ENCODE measurements at places on chromosomes 2 and 18.

GRCh38 chr2:24153478-24153877 is 21.4 kb upstream of the FAM228A start:
- no peak for DNase-seq

- no peak for DNase-seq
These were observed at the start of gene TUBA4B for GRCh38 chr2:219252900-219253752. Gene TUBA4B, plus strand, starts transcription at chr2:219253243. Its CDS starts 165 bp downstream, at chr2:219253408.

DNA sequence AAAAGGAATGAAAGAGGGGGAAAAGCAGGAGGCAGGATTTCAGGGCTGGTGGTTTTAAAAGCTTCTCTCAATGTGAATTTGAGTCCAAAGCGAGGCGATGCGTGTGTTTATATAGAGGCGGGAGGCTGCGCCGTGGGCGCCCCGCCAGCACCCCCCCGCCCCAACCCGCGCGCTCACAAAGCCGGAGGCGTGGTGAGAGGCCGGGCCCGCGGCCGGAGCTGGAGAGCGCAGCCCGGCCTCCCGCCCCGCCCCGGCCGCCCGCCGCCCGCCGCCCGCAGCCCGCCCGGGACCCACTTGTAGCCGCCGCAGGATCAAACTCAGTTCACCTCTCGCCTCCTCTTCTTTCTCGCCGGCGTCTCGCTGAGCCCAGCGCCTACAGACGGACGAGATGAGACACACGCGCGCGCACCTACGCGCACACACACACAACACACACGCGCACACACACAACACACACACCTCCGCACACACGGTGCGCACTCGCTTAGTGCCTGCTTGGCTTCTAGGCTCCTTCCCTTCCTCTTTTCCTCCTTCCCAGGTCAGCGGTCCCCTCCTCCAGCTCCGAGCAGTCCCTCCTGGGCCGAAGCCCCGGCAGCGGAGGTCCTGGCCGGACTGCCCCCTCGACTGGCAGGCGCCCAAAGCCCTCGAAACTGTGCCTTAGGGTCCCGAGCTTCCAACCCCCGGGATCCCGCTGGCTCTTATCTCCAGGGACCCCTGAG is 1.3 kb upstream of the CYP26B1 start:
- no peak for DNase-seq

DNA sequence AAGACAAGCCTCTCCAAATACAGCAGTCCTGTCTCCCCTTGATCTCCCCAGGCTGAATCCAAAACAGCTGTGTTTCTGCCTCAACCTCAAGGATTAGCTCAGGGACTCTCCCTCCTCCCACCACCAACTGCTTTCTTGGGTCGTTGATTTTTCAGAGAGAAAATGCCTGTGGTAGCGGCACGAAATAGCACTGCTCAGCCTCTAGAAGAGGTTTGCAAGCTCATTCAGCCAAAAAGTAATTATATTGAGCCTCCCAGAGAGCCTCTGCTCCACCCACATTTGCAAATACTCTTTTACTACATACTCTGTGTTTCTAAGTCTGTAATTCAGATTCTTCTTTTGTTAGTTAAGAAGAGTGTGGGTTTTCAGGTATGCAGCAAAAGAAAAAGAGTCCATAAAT is 396.4 kb upstream of the TNP1 start:
- DNase-seq: peak; percentile 77

- DNase-seq: no peak
These were observed 1507.2 kb upstream of the PIK3C3 start for GRCh38 chr18:40447820-40448219.

DNA sequence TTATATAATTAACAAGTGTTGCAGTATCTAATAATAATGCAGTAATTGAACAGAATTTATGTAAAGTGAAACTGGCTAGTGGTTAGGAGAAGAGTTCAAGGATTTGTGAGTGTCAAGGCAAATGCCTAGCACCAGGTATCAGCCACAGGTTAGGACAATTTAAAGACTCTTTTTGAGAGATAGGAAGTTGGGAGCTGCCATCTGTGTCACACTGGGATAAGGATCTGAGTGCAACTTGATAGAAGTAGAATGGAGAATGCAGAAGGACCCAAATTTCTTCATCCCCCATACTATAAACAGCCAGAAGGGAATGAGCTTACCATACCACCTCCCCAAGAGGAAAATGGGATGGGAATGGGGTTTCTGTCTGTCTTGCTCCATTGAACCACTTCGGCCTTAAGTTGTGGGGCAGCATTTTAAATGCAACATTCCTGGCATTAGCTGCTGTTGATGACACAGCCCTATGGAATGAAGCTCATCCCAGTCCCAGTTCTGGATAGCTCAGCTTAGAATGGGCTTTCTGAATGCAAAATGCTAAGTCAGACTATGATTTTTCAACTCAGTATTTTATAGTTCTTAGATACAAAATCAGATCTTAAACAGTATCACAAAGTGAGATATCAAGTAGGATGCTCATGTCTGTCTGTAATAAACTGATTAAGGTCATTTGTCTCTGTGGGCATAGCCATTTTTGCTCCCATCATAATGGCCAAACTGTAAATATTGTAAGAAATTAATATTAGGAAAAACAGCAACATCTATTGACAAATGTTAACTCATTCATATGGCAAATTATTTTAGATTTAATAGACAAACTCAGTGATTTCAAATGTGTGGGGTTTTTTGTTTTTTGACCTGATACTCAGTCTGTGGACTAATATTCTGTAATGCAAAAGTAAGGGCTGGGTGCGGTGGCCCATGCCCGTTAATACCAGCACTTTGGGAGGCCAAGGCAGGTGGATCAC is 44.0 kb downstream of the GPR155 start:
- peak; percentile 92 for DNase-seq

GRCh38 chr2:2708575-2709430 is 377.7 kb upstream of the MYT1L start:
- DNase-seq: no peak

- no peak for DNase-seq
These were observed 42.5 kb upstream of the PID1 start for GRCh38 chr2:229313591-229313990.

- DNase-seq: peak; percentile 88
These were observed 129.5 kb upstream of the CAVIN2 start for GRCh38 chr2:191976436-191976835.

GRCh38 chr2:141316606-141317005 is 814.2 kb downstream of the LRP1B start:
- peak; percentile 10 for DNase-seq

DNA sequence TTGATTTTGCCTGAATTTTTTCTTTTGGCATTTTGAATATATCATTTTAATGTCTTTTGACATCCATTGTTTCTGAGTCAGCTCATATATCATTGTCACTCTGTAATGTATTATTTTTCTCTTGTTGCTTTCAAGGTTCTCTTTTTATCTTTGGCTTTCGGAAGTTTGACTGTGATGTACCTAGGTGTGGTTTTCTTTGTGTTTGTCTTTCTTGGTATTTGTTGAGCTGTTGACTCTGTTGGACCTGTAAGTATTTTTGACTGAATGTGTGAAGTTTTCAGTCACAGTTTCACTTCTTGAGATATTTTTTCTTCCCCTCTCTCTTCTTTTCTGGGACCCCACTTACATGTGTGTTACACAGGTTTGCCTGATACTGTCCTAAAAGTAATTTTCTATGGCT is 24.9 kb upstream of the DRC1 start:
- DNase-seq: no peak

- DNase-seq: no peak
These were observed 378.8 kb upstream of the ETAA1 start for GRCh38 chr2:67018301-67018700.

- DNase-seq: peak; percentile 42
These were observed 73.5 kb downstream of the ANTXR1 start for GRCh38 chr2:69086466-69086865.

- peak; percentile 78 for DNase-seq
These were observed 262.9 kb downstream of the AFF3 start for GRCh38 chr2:99879481-99879880.

DNA sequence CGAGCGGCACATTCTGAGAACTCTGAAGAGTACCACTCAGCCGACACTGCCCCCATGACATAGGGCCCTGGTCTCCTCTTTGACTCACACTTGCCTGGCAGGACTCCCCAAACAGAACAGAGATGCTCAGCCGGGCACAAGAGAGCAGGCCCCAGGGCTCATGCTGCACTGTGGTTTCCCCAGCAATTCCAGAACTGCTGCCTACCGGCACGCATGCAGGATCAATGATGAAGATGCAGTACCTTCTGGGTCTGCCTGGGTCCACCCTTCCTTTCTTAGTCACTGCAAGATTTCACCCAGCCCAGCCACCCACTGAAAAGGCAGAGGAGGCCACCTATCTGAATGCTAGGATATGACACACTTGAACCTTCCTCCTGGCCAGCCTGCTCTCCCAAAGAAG is 49.4 kb downstream of the BCL11A start:
- no peak for DNase-seq

DNA sequence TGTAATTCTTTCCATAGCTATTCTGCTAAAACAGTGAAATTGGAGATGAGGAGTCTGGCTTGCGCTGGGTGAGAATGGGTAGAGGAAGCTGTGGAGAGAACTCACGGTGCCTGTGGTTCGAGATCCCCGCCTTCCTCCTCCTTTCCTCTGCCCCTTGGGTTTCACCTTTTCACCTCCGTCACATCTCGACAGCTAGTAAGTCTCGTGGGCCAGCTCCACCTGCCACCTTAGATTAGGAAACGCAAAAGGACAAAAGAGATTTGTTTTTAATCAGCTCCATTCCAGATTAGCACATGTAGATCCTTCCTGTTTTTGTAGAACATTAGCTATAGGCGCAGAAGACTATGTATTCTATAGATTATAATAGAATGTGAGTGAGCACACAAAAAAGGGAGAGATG is 20.6 kb downstream of the TRIB2 start:
- DNase-seq: no peak

DNA sequence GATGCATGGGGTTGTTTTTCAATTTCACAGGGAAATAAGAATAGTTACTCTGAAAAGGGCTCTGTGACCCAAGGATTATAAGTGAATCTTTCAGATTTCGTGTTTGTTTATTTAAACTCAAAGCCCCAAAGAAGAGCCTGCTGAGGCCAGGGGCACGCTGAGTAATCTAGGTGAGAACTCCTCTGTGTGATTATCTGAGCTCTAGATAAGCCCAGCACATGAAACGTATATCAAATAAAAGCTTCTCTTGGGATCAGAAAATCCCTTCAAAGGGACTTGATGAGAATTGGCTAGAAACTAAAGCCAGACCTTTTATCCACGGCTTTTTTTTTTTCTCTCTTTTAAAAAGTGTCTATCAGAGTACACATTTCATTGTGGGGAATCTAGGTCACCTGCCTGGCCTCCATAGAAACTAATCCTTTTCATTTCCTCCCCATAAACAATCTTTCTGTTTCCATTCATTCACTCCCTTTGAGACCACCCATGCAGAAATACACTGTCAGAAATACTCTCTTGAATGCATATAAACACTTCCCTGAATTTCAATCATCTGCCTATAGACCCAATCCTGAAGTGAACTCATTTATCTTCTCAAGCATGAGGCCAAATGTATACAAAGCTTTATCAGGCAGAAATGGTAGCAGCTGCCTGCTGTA is 137.4 kb downstream of the RIT2 start:
- DNase-seq: no peak

GRCh38 chr18:79780547-79780946 is 17.2 kb upstream of the KCNG2 start:
- DNase-seq: no peak

GRCh38 chr2:57490741-57491140 is 555.9 kb upstream of the VRK2 start:
- DNase-seq: no peak

GRCh38 chr2:232592772-232593395 is 40.5 kb upstream of the EFHD1 start:
- DNase-seq: peak; percentile 100

- DNase-seq: no peak
These were observed 382.2 kb downstream of the TGIF1 start for GRCh38 chr18:3832025-3832638.

DNA sequence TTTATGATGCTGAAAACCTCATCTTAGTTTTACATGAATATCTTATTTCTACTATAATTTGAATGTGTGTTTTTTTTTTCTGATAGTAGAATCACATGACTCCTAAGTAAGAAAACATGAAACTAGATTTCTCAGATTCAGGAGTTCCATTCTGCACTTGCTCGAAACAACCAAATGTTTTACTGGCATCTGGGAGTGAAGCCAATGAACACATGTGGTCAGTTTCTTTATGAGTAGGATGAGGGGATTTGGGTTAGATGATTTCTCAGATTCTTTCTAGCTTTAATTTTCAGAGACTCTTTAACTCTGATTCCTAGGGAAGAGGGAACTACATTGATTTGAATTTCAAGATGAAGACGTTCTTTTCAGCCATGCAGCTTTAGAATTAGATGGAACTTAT is 225.0 kb upstream of the NT5C1B start:
- peak; percentile 60 for DNase-seq

DNA sequence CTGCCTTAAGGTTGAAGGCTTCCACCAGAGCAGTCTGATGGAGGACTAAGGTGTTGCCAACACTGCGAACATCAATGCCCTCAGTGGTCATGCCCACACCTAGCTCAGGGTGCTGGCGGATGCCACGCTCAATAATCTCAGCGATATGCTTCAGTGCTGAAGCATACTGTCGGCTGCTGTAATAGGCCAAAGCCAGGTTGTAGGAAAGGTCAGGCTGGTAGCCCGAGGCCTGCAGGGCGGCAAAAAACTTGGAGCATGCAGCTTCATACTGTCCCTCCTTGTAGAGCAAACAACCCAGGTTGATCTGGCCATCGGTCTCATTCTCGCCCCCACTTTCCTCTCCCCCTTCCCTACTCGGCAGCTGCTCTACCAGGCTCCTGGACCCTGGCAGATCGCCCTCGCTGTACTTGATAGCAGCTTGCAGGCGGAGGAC is 159.4 kb downstream of the AGPS start:
- no peak for DNase-seq

DNA sequence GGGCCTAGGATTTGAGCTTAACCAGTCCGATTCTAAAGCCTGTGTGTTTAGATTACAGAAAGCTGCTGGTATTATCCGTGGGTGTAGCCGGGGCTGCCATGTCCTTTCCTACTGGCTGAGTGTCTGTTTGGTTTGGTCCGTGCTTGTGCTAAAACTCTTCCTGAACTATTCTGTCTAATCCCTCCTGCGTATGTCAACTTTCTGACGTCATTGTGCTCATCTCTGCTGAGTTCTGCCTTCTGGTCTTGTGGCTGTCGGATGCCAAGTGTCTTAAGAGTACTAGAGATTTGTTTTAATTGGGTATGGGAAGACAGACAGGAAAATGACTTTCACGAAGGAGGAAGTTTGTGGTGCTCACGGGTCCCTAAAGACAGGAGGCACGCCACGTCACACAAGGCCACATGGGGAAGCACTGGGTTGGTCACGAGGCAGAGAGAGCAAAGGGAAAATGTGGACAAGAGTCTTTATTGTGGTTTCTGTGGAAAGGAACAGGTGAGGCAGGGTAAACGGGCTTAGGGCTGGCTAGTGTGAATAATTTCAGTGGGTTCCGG is 31.8 kb upstream of the NTSR2 start:
- DNase-seq: no peak

- DNase-seq: no peak
These were observed 1.1 kb upstream of the SNTG2 start for GRCh38 chr2:949384-950079.

DNA sequence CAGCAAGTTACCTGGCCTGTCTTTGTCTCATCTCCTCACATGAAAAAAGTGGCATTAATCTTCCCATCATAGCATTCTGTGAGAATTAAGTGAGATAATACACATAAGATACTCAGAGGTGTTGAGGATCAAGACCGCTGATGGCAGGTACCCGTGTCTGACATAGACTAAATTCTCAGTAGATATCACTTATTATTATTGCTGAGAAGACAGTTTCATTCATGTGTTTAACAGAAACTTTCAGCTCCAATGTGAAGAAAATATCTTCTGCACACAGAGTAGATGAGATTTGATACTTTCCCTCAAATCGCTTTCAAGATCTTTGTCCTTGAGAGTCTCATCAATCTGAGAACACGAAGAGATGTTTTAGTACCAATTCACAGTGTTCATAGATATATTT is 809.4 kb downstream of the TSN start:
- DNase-seq: no peak

- DNase-seq: peak; percentile 85
These were observed 206.8 kb downstream of the TXNL1 start for GRCh38 chr18:56431551-56431950.
